ENCODE measurements at places on chromosomes 5 and 9.

- DNase-seq: no peak
Observed at GRCh38 chr5:98787131-98787719, 13.8 kb downstream of the RGMB start.

GRCh38 chr5:154309805-154310204 is 119.3 kb downstream of the GALNT10 start:
- peak; percentile 12 for DNase-seq

- DNase-seq: no peak
Observed at GRCh38 chr5:58983526-58984452, 400.9 kb downstream of the RAB3C start.

- DNase-seq: peak; percentile 33
Observed at GRCh38 chr5:10319202-10319851, 11.6 kb upstream of the CMBL start.

- no peak for DNase-seq
Observed at GRCh38 chr5:56142614-56143372, 90.3 kb downstream of the ANKRD55 start.
